Osteocyte (in vitro differentiated cells): ENCODE measurements at places on chromosomes 4 and X. TPM values are rescaled to one million over a fixed set of nuclear protein-coding genes. Genes with fewer than 3 reads are reported as not detected.

EVC gene
- 40.9 and 41.6 TPM in 2 replicates for total RNA-seq

DNA sequence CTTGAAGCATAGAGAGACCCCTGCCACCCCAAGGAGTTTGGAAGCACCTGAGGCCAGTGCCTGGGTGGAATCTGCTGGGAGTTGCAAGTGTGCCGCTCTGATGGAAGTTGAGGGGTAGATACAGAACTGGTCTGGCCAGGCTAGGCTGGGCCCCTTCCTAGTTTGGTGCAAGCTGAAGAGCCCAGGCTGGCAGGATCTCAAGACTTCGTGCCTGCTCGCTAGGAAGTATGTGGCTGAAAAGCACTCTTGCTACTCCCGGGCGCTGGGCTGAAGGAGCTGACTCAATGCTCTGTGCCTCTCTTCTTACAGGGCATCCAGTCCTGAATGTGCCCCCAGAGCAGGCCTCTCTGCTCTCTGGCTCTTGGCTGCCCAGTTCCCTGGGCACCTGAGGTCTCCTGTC is 51.7 kb upstream of the PJA1 start:
- DNase-seq: no peak
- H3K36me3 ChIP-seq: no peaks in the 10 kb centered on the region
- no peak overlapping the region for H3K4me3 ChIP-seq
- H3K4me1 ChIP-seq: no peaks in the 10 kb centered on the region
- no peaks in the 10 kb centered on the region for H3K27me3 ChIP-seq

FABP2 gene
- 0.13 TPM in 1 of 2 replicates, not detected in the other for total RNA-seq

- peak overlapping the region; percentile 90 for H3K4me3 ChIP-seq
- H3K27ac ChIP-seq: peak overlapping the region; percentile 88
- H3K27me3 ChIP-seq: no peaks in the 10 kb centered on the region
- H3K36me3 ChIP-seq: peaks cover 2% of the 10 kb centered on the region
- peaks cover 43% of the 10 kb centered on the region for H3K4me1 ChIP-seq
Observed at GRCh38 chrX:2691543-2692220, 587 bp downstream of the CD99 start.

HELT gene
- total RNA-seq: not detected in 2 replicates

DNA sequence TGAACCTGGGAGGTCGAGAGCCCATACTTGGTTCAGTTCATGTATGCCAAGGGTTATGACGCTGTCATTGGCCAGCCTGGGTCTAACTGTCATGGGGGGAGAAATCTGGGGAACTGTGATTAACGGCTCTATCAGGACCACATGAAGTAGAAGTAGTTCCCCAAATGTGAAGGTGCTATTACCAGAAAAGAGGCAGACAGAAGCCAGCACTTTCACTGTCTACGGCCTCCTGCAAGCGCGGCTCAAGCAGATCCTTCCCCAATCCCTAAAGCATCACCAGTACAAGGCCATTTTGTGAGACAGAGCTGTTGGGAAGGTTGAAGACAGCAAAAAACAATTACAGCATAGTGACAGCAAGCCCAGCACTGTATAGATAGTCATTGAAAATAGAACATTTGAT is 37.5 kb downstream of the HOPX start:
- no peaks in the 10 kb centered on the region for H3K27me3 ChIP-seq
- no peaks in the 10 kb centered on the region for H3K36me3 ChIP-seq
- no peak overlapping the region for H3K4me3 ChIP-seq
- no peak overlapping the region for H3K27ac ChIP-seq

DNA sequence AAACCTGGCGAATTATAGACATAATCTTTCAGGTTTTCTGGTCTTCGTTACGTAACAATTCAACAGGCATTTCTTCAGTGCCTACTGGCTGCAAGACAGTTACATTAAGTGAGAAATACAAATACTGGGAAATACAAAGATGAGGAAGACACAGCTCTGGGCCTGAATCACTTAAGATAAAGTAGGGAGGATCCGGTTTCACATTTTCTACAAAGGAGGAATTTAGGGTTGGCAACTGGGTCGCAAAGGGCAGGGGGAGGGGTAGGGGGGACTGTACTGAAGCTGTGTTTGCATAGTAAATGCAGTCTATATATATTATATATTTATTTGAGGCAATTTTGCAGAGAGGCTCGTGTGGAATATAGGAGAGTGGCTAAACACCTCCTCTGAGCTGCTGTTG is 107.4 kb downstream of the MAML3 start:
- H3K36me3 ChIP-seq: peaks cover 2% of the 10 kb centered on the region
- no peak overlapping the region for H3K27ac ChIP-seq
- peaks cover 37% of the 10 kb centered on the region for H3K4me1 ChIP-seq
- no peak for DNase-seq
- H3K4me3 ChIP-seq: no peak overlapping the region
- no peaks in the 10 kb centered on the region for H3K27me3 ChIP-seq

DNA sequence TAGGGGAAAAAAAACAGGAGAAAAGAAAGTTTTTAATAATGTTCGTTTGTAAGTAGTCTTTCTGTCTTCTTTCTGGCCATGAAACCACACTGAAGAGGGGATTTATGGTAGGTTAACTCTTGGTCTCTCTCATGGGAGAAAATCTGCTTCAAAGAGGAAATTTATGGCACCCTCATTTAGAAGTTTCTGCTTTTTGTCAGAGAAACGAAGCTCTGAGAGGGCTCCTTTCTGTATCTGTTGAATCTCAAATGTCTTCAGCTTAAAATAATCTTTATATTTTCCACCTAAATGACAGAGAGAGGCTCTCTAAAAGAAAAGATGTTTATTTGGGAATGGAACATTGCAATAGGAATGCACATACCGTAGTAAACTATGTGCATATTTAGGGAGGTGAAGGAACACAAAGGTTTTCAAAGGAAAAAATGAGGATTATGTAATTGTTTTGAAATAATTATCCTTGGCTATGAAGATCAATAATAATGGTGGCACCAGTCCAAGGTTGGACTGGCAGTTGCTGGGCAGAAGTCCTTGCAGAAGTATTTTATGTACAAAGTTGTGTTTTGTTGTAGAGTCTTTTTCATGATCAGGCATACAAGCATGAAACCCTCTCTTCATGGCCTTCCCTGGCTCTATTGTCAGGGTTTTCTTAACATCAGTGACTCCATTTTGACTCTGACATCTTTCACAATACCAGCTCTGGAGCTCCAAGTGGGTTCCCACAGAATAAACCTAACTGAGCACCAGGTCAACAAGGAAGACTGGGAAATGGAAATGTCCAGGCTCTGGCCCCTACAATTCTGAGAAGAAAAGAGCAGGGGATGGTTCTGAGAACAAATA is 53.0 kb upstream of the HPSE start:
- H3K4me1 ChIP-seq: no peaks in the 10 kb centered on the region
- no peaks in the 10 kb centered on the region for H3K36me3 ChIP-seq
- H3K27me3 ChIP-seq: peaks cover 15% of the 10 kb centered on the region
- no peak overlapping the region for H3K27ac ChIP-seq

DNA sequence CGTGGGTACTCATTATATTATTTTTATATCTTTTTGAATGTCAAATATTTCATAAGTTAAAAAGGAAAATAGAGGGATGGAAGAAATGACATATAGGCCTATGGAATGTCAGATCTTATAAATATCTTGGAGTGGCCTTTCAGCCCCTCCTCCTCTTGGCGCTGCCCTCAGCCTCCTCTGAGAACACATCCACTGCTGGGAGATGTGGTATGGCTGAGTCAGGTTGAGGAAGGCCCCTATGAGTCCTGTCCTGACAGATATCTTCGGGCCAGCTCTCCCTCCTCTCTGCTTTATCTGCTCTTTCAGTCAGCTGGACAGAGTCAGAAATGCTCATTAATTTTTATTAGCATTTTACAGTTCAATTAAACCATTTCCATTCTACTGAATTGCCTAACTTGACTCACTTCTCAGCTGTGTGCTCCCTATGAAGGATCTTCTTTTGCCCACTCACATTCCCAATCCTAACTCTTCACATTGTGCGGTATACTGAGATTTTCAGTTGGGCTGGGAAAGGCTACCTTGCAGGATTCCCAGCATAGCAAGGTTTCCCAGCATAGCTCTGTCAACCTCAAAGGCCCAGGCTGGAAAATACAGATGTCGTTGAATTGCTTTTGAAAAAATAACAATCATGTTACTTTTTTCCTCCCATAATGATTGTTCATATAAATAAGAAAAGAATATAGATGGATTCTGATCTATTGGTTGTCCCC is 128.0 kb downstream of the ARHGEF9 start:
- peaks cover 5% of the 10 kb centered on the region for H3K36me3 ChIP-seq
- H3K4me3 ChIP-seq: no peak overlapping the region
- peak overlapping the region; percentile 74 for H3K27ac ChIP-seq

- no peaks in the 10 kb centered on the region for H3K27me3 ChIP-seq
- no peak overlapping the region for H3K4me3 ChIP-seq
- H3K36me3 ChIP-seq: peaks cover 11% of the 10 kb centered on the region
- no peaks in the 10 kb centered on the region for H3K4me1 ChIP-seq
- H3K27ac ChIP-seq: no peak overlapping the region
Observed at GRCh38 chr4:88690355-88690754, 7.3 kb downstream of the NAP1L5 start.
